ENCODE measurements at places on chromosomes 7 and 10.

DNA sequence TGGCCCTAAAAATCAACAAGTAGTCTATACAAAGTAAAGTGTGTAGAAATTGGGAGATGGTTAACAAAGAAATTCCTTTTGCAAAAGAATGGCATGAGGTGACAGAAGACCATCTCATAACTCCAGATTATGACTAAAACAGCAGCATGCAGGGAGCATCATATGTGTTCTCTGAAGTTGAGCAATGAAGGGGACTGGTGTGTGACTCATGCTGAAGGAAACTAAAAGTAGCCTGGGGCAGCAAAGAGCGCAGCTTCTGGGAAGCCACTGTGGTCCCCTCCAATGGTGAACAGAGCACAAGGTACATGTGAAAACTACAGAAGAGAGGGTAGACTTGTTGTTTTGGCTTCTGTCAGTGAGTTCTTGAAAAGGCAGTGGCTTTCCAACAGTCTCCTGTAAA is 133.4 kb downstream of the MACC1 start:
- no peak for DNase-seq

DNA sequence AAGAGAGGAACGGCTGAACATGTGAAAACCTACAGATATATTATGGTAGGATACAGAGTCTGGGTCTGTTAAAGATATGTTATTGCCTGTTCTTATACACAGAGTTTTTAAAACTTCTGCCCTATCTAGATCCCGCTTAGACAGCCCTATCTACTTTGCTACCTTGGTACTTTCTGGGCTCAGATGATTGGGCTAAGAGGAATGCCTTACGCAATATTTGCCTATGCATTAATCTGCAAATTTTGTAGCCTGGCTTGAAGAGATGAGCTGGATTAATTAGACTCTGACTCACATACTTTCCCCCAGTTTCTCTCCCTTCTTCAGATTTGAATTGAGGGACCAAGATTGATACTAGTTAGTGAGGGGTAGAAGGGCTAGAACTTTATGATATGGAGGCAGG is 33.6 kb upstream of the A1CF start:
- no peak for DNase-seq

GRCh38 chr10:114024876-114025610 is 18.6 kb upstream of the ADRB1 start:
- no peak for DNase-seq

DNA sequence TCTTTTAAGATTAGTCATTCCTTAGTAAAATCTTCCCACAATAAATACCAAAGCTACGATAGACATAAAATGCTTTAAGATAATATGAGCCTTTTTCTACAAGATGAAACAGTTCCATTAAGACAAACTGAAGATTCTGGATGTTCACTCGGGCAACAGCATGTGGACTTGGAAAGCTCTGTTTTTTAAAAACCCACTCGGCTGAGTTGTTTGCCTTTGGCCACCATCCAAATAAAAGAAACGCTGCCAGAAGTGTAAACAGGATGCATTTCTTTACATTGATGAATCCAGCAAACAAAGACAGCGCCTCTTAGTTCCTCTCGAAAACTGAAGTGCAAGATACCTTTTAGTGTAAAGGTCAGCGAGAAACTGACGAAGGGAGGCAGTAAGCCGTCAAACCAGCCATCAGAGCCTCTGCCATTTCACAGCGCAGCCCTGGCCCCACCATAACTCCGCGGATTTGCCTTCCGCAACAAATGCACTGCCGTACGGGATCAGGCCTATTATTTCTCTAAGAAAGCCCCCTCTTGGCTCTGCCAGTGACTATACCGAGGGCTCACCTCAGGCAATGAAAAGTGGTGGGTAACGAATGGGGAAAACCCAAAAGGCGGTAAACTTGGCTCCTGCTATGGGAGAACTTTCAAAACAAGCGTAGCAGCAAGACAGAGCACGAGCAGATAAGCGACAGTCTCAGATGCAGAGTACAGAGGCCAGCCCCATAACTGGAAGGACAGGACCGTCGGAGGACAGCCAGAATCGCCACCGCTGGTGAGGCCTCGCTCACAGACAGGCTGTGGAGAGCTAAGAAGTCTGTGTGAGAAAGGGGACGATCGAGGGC is 41.4 kb downstream of the GNA12 start:
- DNase-seq = no peak

- no peak for DNase-seq
Observed at GRCh38 chr7:83486957-83487356, 162.0 kb downstream of the SEMA3E start.

DNA sequence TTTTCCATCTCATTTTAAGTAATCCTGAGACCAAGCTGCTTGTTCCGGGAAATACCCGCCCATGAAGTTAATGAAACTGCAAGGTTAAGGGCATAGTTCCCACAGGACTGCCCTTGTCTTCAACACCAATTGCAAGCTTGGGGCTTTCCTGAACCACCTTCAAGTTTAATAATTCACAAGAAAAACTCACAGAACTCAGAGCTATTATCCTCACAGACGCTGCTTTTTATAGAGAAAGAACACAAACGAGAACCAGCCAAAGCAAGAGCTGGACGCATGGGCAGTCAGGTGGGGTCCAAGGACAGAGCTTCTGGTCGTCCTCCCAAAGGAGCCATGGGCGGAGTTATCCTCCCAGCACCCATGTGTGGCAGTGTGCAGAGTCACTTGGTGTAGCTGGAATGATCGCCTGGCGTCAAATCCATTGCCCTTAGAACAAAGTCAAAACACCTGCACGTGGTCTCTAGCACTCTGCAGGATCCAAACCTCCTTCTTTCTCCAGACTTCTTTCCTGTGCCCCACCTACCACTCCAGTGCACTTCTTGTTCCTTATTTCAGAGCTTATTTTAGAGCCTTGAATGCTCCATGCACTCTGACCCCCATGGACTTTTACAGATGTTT is 56.7 kb downstream of the SNX10 start:
- no peak for DNase-seq

GRCh38 chr7:99102809-99103690 is 40.9 kb downstream of the SMURF1 start:
- DNase-seq = no peak

GRCh38 chr7:34837316-34837715 is 179.3 kb downstream of the NPSR1 start:
- no peak for DNase-seq

GRCh38 chr7:20053334-20054104 is 163.7 kb downstream of the MACC1 start:
- no peak for DNase-seq

- DNase-seq = no peak
Observed at GRCh38 chr7:48741545-48741944, 182.8 kb upstream of the CDC14C start.

- no peak for DNase-seq
Observed at GRCh38 chr10:29028486-29028885, 260.4 kb upstream of the LYZL1 start.

GRCh38 chr7:88347090-88347489 is 40.4 kb upstream of the STEAP4 start:
- no peak for DNase-seq

DNA sequence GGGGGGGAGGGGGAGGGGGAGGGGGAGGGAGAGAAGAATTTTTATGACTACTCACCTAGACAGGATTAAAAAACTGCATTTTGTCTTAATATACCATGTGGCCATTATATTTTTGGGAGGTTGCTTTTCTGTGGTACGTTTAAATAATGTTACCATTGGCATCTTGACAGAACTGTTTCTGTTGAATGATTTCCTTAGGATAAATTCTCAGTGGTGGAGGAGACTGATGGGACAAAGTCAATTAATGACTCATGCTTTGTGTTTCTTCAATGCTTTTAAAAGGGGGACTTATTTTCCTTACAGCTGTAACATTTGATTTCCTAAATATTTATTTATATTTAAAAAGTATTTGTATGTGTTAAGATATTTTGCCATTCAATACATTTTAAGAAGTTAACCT is 13.7 kb downstream of the AGR2 start:
- no peak for DNase-seq

GRCh38 chr10:73828161-73828560 is 16.8 kb upstream of the NDST2 start:
- DNase-seq = no peak

DNA sequence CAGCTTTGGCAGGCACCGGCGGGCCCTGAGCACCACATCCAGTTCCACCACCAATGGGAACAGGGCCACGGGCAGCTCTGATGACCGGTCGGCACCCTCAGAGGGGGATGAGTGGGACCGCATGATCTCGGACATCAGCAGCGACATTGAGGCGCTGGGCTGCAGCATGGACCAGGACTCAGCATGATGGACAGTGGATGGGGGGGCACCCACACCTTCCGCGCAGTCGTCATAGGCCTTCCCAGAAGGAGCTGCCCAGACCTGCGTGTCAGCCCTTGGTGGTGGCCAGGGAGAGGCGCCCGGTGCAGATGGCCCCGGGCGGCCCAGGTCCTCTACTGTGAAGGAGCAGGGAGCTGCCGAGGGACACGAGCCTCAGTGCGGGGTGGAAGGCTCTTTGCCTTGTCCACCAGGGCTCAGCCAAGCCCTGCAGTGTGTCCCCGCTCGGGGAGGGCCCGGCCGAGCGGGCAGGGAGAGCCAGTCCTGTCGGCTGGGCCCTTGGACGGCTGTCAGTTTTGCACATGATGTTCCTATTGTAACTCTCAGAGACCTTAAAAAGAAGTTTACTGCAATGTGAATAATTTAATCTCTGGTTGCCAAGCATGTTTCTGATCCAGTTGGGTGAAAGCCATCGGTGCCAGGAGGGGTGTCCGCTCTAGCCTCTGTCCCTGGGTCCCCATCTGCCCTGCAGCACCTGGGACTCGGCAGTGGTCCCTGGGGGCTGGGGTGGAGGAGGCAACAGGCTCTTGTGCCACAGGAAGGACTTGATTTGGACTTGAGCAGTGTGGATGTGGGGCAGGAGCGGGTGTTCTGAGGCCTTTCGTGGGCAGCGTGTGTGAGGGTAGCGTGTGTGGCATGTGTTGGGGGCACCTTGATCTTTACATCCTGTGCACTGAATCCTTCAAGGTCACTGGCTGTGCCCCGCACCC is 12.6 kb downstream of the NACAD start:
- DNase-seq = no peak

- DNase-seq = no peak
Observed at GRCh38 chr10:58886406-58886805, 290.0 kb upstream of the PHYHIPL start.

DNA sequence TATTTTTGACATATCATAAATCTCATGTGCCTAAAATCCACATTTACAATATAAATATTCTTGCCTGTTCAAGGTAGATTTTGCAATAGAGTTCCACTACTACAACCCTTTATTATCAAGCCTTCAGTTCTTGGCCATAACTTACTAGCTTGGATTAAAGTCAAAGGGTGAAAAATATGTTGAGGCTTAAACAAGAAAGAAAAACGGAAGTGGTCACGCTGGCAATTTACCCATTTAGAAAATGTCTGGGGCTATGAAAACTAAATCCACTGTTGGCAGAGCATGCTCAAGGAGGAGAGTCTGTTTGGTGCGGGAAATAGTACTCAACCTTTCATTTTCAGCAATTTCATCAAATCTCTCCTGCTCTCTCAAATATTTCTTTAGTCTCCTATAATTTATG is 209.8 kb upstream of the RHOBTB1 start:
- DNase-seq = no peak

DNA sequence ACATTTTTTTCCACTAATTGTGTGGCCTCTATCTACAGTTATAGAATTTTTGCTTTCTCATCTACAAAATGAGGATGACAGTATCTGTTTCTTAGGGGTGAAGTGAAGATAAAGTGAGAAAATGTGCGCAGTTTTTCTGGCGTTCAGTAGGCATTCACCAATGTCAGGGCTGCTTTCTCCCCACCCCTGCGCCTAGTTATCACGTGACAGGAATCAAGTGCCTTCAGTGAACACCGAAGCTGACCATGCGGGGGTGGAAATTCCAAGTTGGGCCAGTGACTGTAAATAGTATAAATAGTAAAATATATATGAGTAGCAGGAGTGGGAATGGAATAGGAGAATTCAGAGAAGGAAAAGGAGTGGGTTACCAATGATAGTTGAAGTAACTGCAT is 77.4 kb downstream of the TAF3 start:
- no peak for DNase-seq

DNA sequence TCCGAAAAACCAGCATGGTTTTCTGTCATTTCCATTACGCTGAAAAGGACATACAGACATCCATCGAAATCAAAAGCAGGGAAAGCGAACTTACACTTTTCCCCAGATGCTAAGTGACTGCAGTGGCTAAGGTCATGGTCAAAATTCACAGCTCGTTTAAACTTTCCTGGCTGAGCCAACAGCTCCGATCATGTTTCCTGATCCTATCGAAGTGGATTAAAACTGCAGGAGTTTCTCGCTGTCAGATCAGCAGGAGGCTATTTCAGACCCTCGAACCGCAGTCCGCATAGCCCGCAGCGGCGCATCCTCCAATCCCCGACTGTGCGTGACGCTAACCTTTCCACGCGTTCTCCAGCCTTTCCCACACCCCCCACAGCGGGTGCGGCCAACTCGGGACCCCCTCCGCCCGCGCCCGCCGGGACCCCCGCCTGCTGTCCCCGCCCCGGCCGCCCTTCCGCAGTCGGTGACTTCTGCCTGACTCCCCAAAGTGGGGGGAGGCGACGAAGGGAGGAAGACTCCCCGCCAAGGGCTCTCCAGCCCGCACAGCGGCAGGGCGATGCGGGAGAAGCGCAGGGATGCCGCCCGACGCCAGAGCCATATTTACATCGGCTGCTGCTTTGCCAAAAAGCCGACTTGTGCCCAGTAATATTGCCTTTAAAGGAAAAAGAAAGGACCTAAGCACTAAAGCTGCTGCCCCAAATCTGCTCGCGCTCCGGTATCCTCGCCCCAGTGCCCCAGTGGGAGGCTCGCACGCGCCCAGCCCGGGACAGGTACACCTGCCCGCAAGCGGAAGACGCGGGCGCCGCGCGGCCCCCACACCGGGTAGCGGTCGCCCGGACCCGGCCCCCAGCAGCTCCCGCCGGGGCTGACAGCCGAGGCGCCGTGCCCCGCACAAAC is 1.2 kb downstream of the PIP4K2A start:
- DNase-seq = no peak

DNA sequence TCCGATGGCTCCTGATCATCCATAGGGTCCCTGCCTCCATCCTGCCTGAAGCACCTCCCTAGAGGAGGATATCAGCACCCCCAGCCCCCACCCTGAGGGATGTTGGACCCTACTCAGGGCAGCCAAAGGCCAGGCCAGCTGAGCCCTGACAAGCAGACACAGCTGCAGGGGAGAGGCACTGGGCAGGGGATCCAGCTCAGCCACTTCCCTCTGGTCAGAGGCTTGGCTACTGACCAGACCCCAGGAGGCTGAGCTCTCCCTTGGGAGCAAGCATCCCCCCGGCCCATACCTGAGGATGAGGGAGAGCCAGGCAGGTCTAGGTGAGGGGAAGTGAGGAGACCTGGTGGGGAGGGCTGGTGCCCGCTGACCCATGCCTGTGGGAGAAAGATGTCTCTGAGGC is 6.6 kb downstream of the LDB3 start:
- no peak for DNase-seq

DNA sequence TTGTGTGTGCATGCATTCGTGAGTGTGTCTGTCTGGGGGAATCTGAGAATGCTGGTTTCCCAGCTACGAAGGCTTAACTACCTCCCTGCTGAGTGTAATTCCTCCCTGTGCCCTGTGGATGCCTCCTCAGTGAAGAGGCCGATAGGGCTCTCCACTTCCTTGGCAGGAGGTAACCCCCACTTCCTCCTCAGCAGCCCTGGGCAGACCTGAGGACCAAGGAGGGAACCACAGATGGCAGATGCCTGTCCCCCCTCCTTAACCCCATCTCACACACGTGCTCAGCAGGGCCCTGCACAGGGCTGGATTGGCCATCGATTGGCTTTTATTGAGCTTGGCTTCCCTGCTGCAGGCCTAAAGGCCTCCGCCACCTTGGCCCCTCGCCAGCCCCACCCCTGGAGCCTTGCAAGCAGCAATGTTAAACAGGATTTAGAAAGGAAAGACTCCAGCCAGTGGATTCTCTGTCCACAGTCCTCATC is 45.6 kb upstream of the LRRC4 start:
- DNase-seq = no peak
